Pancreas (tissue), 10 donors: ENCODE measurements at places on chromosomes 5 and 9. TPM values are rescaled to one million over a fixed set of nuclear protein-coding genes. Genes with fewer than 3 reads are reported as not detected.

The QRFP gene
- total RNA-seq: not detected

The LVRN gene
- not detected for total RNA-seq

GRCh38 chr5:68252673-68253623 lies 37.4 kb downstream of the PIK3R1 start:
- no peak for DNase-seq

DNA sequence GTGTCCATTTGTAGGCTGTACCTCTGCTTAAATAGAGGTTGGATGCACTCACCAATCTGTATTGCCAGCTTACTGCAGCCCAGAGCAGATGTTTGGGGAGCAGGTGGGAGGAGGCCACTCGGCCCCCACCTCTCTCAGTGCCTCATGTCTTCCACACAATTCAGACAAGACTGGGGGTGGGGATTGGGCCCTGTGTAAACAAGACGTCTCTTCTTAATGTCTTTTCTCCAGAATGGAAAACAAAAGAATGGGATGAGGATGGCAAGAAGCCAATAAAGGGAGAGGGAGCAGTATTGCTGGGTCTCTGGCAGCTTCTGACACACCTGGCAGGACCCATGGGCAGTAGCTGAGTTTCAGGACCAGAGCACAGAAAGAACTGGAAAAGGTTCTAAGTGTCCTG lies 64.9 kb downstream of the SIL1 start:
- DNase-seq: no peak
